ENCODE measurements at places on chromosomes 6 and 20.

- no peak for DNase-seq
Measured at GRCh38 chr6:20700375-20700774, 166.1 kb downstream of the CDKAL1 start.

DNA sequence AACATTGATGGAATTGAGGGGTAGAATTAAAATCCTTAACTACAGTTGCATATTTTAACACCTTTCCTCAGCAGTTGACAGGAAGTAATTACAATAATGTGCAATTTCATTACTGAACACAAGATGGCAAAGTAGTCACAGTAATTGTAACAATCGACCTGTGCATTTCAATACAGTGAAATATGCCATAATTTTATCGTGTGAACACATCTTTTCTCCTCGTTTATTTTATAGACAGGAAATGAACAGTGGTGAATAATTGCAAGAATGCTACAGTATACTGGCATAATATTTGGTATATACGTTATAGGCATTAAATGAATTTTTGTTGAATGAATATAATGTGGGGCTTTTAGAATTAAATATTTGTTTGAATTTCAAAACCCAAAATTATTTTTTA lies 25.0 kb downstream of the CYB5R4 start:
- peak; percentile 79 for DNase-seq

- peak; percentile 19 for DNase-seq
Measured at GRCh38 chr6:10402648-10403311, 12.1 kb downstream of the TFAP2A start.

DNA sequence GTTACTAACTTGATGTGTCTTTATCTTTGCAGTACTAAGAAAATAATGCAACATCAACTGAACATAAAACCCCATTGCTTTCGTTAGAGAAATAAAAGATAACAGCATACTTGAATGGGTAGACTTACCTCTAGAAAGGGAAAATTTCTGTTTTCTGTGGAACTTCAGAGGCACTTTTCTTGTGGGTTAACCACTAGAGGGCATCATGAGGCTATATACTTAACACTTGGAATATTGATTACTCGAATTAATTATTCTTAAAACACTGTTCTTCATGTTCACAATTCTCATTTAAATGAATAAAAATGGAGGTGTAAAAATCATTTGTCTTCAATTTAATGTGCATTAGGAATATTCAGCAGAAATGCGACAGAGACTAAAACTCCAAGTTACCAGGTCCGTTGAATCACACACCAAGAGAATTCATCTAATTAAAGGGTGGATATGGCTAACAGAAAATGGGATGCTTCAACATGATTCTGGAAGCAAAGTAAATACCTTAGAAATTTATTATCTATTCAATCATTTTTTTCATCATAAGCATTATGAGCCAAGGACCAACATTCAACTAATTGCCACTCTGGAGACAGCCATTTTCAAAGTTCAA lies 330.8 kb upstream of the PREP start:
- peak; percentile 77 for DNase-seq

DNA sequence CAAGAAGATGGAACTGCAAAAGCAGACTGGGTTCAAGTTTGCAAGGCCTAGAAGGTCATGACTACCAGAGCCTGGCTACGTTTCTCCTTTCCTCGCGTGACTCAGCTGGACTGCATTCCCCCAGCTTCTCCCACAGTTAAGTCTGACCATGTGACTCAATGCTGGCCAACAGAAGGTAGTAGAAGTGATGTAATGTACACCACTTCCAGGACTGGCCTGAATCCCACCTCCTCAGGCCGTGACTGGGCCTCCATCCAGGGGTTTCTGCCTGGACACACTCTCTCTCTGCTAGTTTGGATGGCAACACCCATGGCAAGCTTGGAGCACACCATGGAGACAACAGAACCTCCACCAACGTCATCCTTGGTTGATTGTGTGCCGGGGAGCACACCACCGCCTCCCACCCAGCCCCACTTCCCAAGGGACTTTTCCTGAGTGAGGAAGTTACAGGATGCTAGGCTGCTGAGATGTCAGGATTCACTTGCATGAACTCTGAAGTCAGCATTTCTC lies 112.0 kb upstream of the CDYL start:
- peak; percentile 19 for DNase-seq

DNA sequence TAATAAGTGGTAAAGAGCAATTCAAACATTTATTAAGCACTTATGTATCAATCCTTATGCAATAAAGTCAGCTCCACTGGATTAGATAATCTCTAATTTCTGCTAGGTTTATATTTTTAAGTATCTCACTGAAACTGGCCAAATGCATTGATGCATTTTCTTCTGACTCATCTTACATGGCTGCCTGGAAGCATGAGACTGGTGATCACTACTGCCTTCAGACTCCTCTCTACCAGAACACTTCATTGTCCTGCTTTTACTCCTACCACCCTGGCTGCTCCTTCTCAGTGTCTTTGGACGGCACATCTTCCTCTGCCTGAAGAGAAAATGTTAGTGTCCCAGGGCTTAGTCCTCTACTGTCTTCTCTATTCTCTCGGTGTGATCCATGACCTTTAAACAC lies 7.4 kb downstream of the CEP85L start:
- no peak for DNase-seq

- DNase-seq, result peak; percentile 13
Measured at GRCh38 chr6:113292646-113293422, 564.3 kb upstream of the MARCKS start.

DNA sequence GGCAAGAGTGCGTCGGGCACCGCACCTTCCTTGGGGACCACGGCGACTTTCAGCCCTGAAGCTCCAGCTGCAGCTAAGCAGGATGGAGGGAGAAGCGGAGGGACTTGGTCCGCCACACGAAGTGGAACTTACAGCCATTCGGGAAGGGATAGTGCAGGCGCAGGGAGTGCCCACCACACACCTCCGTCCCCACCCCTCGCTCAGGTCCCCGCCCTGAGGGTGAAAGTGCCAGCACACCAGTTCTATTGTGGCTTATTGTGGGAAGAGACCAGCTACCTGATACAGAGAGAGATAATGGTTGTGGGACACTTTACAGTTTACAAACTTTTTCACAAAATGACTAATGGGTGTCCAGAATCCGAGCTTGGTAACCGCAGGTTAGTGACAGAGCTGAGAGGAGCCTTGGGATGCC lies 76.1 kb downstream of the IRF4 start:
- DNase-seq, result no peak

DNA sequence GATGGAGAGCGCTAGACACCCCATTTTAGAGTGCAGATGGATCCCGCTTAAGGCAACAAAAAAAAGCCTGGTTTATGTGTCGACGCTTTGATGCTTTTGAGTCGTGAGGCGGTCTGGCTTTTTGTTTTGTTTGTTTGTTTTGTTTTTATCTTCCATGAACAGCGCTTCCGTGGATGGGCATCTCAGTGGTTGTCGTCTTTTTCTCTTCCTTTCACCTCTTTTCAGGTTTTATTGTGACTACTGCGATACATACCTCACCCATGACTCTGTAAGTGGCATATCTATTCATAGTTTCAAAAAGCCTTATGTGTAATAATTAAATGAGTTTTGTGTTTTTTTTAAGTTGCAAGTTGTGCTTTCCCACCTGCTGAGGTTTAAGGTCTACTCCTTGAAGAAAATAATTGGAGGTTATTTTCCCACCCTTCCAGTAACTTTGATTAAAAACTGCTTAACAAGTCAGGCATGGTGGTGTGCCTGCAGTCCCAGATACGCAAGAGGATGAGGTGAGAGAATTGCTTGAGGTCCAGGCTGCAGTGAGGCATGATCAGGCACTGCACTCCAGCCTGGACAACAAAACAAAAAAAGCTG lies 476 bp downstream of the SNRPC start:
- DNase-seq, result no peak

GRCh38 chr6:148497717-148498116 lies 155.1 kb downstream of the SASH1 start:
- DNase-seq, result no peak

- no peak for DNase-seq
Measured at GRCh38 chr6:48747471-48747870, 636.5 kb upstream of the PTCHD4 start.

GRCh38 chr20:1247689-1248088 lies 18.4 kb upstream of the SNPH start:
- no peak for DNase-seq

DNA sequence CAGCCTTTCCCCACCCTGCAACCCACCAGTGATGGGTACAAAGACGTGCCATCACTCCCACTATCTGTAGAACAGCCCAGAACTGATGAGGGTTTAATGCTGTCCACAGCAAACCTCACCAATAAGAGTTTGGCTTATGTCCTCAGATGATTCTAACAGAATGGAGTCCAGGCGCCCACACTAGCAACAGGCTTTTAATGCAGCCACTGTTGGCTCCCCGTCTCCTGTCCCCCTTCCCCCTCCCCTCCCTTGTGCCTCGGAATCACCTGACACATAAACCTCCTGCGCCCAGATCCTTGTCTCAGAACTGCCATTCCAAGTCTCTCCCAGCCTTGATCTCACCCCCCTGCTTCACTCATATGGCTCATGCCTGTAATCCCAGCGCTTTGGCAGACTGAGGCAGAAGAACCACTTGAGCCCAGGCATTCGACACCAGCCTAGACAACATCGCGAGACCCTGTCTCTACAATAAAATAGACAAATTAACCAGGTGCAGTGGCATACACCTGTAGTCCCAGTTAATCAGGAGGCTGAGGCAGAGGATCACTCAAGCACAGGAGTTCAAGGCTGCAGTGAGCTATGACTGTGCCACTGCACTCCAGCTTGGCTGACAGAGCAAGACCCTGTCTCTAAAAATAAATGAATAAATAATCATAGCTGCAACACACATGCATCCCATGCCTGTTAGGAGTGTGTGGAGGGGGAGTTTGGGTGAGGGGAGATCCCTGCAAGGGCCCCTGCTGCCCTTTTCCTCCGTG lies 85.6 kb downstream of the SNX5 start:
- no peak for DNase-seq

GRCh38 chr6:133306931-133307330 lies 65.8 kb downstream of the EYA4 start:
- no peak for DNase-seq

- no peak for DNase-seq
Measured at GRCh38 chr6:4348462-4349112, 213.2 kb upstream of the ECI2 start.
